ENCODE measurements at places on chromosomes 2 and 18. TPM values are rescaled to one million over a fixed set of nuclear protein-coding genes. Genes with fewer than 3 reads are reported as not detected.

Gene C2orf15
- 3.8 TPM for total RNA-seq

Gene CIB4
- not detected for total RNA-seq

Gene ST8SIA3
- not detected for total RNA-seq

Gene KIAA2012
- total RNA-seq, result not detected

DNA sequence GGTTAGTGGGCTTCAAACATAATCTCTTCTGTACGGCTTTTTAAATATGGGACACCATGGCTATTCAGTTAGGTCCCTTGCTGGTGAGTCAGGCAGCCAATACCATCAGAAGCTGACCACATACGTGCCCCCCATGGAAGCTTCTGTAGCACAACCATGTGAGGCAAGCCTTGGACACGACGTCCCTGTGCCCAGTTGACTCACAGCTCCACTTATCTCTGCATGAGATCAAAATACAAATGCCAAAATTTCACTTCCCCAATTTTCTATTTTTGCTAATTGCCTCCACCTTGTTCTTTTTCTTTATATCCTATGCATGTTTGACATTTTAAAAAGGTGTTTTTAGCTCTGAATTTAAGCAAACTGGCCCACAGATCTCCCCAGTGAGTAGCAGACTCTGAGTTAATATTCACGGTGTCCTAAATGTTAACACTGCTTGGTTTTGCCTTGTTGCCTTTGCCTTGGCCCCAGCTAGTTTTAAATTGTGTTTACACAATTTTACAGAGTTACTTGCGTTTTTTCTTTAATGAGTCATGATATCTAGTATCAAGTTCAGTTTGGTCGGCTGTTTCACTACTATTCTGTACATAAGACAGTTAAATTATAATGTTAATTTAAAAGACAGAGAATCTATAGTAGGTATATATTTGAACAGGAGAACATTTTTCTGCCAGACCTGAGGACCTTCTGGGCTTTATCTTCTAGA lies 77.5 kb downstream of the CDCA7 start:
- peak; percentile 66 for DNase-seq

- DNase-seq, result no peak
These were observed 5.6 kb downstream of the ADRA2B start for GRCh38 chr2:96110621-96111256.

DNA sequence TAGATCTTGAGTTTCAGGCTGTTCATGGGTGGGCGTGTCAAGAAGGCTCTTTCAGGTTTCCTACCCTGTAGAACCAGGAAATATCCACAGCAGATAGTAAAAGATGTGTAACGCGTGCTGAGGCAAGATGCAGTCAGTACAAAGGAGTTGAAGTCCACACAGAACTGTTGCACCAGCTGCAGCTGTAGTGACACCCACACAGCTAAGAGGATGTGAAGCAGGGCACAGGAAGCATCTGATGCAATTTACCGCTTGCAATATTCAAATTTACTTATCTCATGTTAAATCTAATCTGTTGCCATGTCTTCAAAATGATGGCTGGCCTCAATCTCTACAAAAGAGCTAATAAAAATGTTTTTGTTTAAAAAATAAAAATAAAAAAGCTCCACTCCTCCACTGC lies 132.8 kb downstream of the ARHGAP15 start:
- DNase-seq, result no peak

DNA sequence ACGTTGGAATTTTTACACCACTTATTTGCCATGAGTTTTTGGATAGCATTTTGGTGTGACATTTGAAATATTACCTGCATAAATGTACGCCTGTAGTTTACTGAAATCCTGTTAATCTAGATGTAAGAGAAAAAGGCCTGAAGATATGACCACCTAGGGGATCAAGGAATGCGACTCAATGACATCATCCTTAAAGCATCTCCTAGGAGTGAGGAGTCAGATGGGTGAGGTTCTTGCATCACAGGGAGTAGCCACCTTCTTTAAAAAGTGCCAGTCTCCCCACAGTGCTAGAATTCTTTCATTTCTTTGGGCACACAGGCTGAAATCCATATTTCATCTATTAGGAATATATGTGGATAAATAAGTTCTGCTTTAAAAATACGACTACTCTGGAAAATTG lies 34.5 kb downstream of the ADCYAP1 start:
- DNase-seq, result peak; percentile 33

GRCh38 chr2:64644458-64645382 lies 9.0 kb downstream of the SERTAD2 start:
- DNase-seq, result peak; percentile 93

- DNase-seq, result no peak
These were observed 265.7 kb downstream of the NEDD4L start for GRCh38 chr18:58309610-58310239.

DNA sequence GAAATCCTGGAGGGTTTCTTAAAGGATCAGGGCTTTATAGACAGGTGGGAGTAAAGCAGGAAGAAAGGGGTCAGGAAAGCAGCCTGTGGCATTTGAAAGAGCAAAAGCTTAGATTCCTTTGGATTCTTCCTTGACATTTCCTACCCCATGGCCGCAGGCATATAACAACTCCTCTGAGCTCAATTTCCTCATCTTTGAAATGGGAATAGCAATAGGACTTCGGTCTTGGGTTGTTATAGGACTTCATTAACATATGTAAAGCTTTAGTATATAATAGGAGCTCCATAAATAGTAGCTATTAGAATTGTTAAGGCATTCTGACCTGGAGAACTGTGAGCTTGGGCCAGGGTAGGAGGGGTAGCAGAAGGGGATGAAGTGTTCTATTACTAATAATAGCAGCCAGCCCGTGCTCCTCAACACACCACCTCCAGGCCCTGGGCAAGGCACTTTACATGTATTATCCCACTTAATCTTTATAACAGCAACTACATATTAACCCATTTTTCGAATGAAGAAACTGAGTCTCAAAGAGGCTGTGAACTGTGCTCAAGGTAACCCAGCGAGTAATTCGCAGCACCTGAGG lies 10.6 kb downstream of the ZFP36L2 start:
- DNase-seq, result no peak

DNA sequence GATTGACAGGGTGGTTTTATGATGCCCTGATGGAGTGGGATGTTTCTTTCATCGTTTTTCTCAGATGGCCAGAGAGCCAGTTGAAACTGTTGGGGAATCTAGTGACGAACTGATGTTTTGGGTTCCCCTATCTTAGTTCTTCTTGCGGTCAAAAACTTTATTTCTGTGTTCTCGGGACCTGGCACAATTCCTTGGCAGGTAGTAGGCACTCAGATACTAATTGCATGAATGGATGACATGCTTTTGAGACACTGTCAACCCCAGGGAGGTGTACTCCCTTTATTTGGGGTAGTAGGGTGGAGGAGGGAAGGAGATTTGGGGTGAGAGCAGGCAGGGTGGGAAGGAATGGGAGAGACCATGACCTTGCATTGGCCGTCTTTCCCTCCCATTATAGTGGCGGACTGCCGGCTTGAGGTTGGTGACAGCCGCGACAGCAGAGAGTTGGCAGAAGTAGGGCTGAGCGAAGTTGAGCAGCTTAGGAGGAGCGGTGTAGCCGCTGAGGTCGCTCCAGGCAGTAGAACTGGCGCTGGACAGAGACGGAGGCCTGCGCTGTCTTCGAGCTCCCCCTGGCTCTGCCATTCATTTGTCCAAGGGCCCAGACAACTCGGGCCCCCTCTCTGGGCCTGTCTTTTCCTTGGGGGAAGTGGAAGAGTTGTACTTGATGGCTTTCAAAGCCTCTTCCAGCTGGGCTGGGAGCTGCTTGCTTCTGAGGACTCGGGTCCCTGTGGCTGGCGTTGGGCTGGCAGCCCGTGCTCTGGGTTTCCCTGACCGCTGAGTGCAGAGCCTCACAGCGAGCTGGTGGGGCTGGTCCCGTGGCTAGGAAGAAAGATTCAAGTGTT lies 2.6 kb downstream of the TET3 start:
- no peak for DNase-seq

- DNase-seq, result no peak
These were observed 220.8 kb downstream of the CDH2 start for GRCh38 chr18:27956001-27956640.

DNA sequence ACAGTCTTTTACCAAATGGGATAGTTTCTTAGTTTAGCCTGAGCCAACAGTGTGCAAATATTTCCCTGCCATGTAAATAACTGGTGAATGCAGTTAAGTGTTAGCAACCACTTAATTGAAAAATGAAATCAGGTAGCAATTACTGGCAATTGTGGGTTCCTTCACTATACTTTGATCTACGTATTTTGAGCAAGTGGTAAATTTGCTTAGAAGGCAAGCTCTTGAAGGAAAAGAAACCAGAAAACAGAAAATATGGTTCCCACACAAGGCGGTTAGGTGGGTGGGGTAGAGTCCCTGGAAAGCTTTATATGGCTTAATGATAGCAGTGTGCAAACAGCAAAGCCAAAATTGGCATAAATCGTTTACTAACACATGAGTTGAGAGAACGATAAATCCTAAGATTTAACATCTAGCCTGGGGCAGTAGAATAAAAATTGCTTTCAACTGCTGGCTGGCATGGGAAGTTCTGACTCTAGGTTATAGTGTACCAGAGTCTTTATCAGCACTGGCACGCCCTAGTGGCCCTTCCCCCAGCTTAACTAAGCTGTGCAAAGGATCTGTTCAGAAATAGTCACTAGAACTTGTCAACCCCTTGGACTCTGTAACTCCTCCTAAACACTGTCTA lies 17.0 kb downstream of the SLC9A2 start:
- DNase-seq, result no peak

- no peak for DNase-seq
These were observed 2.8 kb downstream of the MTHFD2 start for GRCh38 chr2:74201196-74201595.
